ENCODE measurements at places on chromosomes 12 and 14. TPM values are rescaled to one million over a fixed set of nuclear protein-coding genes. Genes with fewer than 3 reads are reported as not detected.

Gene DEGS2
- 0.15 TPM for total RNA-seq

Gene TULP3
- 8.6 TPM for total RNA-seq

Gene KRT85
- not detected for total RNA-seq

GRCh38 chr14:85587151-85587711, 57.3 kb downstream of the FLRT2 start:
- H3K27me3 ChIP-seq: no peaks in the 10 kb centered on the region
- no peak overlapping the region for H3K4me3 ChIP-seq
- no peak overlapping the region for H3K27ac ChIP-seq
- H3K4me1 ChIP-seq: peaks cover 5% of the 10 kb centered on the region
- DNase-seq: no peak
- no peaks in the 10 kb centered on the region for H3K36me3 ChIP-seq

- no peak for DNase-seq
- H3K27me3 ChIP-seq: no peaks in the 10 kb centered on the region
- no peaks in the 10 kb centered on the region for H3K4me1 ChIP-seq
- no peak overlapping the region for H3K27ac ChIP-seq
- no peak overlapping the region for H3K4me3 ChIP-seq
These were observed 470.4 kb downstream of the GALC start for GRCh38 chr14:87522575-87522974.

DNA sequence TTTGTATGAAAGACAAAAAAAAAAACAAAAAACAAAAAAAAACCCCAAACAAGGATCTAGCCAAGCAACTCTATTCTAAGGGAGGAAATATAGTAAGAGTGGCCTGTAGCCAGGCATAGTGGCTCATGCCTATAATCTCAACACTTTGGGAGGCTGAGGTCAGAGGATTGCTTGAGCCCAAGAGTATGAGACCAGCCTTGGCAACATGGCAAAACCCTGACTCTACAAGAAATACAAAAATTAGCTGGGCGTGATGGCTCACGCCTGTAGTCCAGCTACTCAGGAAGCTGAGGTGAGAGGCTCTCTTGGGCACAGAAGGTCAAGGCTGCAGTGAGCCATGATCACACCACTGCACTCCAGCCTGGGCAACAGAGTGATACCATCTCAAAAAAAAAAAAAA, 47.9 kb downstream of the TMEM117 start:
- H3K4me3 ChIP-seq: no peak overlapping the region
- no peaks in the 10 kb centered on the region for H3K27me3 ChIP-seq
- no peaks in the 10 kb centered on the region for H3K36me3 ChIP-seq
- H3K27ac ChIP-seq: no peak overlapping the region

DNA sequence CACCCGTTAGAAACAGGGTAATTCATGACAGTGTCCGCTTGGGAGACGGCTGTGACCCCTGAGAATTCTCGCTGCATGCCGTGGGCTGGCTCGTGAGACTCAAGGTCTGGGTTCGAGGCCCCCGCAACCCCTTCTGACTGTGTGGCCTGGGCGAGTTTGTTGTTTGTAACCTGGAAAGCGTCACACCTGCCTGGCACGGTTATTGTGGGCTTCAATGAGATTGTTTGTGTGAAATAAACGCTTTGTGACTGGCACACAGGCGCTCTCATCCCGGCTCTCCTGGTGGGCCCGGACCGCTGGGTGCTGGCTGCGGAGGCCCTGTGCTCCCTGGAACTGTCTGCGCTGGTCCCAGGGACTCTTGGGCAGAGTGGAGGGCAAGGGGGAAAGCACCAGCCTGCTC, 33.9 kb downstream of the MEG3 start:
- no peak overlapping the region for H3K27ac ChIP-seq
- no peaks in the 10 kb centered on the region for H3K36me3 ChIP-seq
- no peaks in the 10 kb centered on the region for H3K4me1 ChIP-seq
- no peak for DNase-seq
- H3K27me3 ChIP-seq: no peaks in the 10 kb centered on the region
- H3K4me3 ChIP-seq: no peak overlapping the region

DNA sequence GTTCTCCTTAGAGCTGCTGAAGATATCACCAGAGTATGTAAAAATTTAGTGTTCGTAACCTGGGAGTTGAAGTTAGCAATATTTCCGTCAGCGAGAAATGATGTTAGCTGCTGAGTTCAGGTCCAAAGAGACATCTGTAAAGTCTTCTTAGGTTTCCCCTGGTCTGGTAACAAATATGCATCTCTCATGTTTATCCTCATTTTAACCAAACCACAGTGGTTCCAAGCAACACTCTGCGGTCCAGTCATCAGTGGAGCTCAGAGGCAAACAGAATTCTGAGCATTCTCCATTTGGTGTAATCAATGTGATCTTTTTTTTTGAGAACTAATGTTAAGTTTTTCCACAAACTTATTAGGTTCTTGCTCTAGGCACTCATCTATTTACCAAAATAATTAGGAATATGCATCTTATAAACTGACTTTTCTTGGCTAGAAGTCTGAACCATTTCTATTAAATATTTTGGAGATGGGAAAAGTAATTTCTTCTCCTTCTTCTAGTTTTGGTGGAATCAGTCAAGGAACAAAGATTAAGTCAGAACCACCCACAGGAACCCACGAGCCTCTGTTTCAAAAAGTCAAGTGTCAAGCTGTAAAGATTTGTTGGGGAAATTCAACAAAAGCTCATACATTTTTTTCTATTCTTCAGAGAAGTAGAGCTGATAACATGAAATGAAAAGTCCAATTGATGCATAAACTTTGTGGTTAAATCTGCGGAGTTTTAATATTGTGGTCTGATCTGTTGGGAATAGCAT, 64.7 kb downstream of the IFNG start:
- H3K4me3 ChIP-seq: no peak overlapping the region
- H3K27me3 ChIP-seq: peaks cover 2% of the 10 kb centered on the region
- no peaks in the 10 kb centered on the region for H3K4me1 ChIP-seq
- DNase-seq: no peak
- H3K27ac ChIP-seq: no peak overlapping the region

GRCh38 chr12:106303202-106303820, 778 bp downstream of the TCP11L2 start:
- peaks cover 2% of the 10 kb centered on the region for H3K36me3 ChIP-seq
- peak overlapping the region; percentile 88 for H3K4me3 ChIP-seq
- H3K27ac ChIP-seq: peak overlapping the region; percentile 100
- H3K4me1 ChIP-seq: peaks cover 58% of the 10 kb centered on the region
- peak; percentile 94 for DNase-seq

DNA sequence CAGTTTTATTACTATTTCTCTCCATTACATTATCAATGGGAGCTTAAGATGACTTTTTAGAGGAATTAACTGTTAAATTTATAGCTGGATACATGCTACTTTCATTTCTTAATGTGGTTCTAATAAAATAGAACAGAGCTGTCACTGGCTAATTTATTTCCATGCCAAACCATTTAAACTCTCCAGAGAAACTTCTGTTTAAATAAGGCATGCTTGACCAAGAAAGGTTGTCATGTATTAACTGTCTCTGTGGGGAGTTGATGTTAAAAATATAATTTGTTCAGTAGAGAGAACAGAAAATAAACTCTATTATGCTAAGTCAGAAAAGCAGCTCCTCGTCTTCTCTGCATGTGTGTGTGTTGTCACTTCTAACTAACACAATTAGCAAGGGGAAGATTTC, 447.4 kb downstream of the SLC16A7 start:
- no peaks in the 10 kb centered on the region for H3K36me3 ChIP-seq
- no peaks in the 10 kb centered on the region for H3K4me1 ChIP-seq
- no peak overlapping the region for H3K27ac ChIP-seq
- H3K4me3 ChIP-seq: no peak overlapping the region
- no peak for DNase-seq

GRCh38 chr14:24360281-24360680, 7.7 kb upstream of the NFATC4 start:
- H3K27me3 ChIP-seq: peaks cover 42% of the 10 kb centered on the region
- no peak overlapping the region for H3K27ac ChIP-seq
- no peaks in the 10 kb centered on the region for H3K36me3 ChIP-seq

DNA sequence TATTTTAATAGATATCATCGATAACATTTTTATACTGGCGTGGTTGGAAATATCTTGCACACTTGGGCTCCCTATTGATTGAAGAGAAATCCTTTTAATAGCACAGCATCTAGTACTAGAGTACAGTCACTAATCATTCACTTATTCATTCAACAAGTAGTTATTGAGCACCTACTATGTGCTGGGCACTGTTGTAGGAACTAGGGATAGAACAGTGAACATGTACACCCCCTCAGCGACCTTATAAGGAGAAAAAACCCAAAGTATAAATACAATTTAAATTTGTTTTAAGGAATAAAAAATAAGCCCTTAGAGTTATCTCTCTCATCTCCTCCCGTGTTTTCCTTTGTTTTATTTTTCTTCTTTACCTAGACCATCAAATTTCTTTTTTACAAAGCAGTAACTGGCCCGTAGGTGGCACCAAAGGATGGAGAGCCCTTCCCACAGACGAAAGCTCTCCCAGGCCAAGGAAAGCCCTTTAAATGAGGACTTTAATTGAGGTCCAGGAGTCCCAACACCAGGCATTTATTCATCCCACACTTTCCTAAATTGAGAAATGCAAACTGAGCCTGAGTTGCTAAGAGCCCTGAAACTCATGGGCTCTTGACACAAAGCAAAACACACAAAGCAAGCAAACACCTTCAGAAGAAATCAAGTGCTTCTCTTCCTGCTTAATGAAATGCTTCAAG, 29.0 kb downstream of the PEBP1 start:
- no peaks in the 10 kb centered on the region for H3K27me3 ChIP-seq
- H3K36me3 ChIP-seq: peaks cover 52% of the 10 kb centered on the region
- peak overlapping the region; percentile 25 for H3K27ac ChIP-seq
- DNase-seq: peak; percentile 17
- H3K4me3 ChIP-seq: no peak overlapping the region

Measured in activated CD4-positive, alpha-beta T cell treated with anti-CD3 and anti-CD28 coated beads, Interleukin-2, amount 10 ng/mL, durations not matched to agents 7 days and 5 days (primary cell).